Fibroblast of skin of abdomen (primary cell): ENCODE measurements at places on chromosomes 7 and 10.

DNA sequence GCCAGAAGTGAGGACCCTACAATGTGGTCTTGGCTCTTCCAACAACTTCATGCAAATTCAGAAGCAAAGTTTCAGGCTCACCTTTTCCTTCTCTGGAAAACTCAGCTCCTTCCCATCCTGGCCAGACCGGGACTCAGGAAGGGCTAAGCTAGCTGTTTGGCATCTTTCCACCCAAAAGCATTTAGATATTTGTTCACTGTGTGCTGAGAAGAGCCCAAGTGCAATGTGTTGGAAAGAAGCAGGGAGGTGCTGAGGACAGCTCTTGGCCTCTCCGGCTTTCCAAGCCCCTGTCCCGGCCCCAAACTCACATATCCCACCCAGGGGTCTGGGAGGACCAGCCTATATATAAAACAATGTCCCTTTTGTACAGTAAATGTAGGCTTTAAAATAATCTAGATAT is 44.5 kb downstream of the MKI67 start:
- DNase-seq = no peak

DNA sequence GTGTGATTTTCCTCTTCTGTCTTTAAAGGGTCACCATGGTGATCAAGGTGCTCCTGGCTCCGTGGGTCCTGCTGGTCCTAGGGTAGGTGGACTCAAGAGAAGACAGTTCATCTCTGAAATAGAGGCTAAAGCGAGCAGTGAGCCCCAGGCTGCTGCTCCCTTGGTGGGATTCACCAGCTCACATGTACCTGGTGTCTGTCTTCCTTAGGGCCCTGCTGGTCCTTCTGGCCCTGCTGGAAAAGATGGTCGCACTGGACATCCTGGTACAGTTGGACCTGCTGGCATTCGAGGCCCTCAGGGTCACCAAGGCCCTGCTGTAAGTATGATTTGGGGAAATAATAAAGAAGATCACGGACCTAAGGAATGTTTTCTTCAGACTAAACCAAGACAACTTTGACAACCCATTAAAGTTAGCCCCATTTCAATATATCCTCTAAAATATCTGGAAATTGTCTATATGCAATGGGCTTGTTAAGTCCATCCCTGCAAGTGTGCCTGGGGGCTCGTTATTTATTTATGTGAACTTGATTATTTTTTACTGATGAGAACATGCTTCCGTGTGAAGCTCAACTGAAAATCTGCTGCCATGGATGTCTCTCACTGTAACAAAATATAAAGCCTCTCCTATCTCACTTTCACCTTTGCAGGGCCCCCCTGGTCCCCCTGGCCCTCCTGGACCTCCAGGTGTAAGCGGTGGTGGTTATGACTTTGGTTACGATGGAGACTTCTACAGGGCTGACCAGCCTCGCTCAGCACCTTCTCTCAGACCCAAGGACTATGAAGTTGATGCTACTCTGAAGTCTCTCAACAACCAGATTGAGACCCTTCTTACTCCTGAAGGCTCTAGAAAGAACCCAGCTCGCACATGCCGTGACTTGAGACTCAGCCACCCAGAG is 32.5 kb downstream of the COL1A2 start:
- DNase-seq = peak; percentile 33

DNA sequence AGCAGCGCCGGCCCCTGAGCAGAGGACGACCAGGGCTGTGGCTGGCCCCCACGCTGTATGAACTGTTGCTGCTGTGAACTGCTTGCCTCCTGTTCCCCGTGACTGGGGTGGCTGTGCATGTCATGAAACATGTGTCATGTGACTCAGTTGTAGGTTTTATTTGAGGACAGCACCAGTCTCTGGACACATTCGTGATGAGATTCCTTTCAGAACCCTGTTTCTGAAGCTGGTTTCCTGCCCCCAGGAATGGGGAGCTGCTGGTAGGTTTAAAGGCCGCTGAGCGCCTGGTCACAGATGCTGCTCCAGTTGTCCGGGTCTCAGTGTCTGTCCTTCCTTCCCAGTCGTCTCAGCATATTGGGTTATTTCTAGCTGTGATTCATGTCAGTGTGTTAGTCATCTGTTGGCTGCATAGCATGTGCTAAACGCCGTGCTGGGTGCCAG is 79.1 kb upstream of the PPIF start:
- peak; percentile 58 for DNase-seq

DNA sequence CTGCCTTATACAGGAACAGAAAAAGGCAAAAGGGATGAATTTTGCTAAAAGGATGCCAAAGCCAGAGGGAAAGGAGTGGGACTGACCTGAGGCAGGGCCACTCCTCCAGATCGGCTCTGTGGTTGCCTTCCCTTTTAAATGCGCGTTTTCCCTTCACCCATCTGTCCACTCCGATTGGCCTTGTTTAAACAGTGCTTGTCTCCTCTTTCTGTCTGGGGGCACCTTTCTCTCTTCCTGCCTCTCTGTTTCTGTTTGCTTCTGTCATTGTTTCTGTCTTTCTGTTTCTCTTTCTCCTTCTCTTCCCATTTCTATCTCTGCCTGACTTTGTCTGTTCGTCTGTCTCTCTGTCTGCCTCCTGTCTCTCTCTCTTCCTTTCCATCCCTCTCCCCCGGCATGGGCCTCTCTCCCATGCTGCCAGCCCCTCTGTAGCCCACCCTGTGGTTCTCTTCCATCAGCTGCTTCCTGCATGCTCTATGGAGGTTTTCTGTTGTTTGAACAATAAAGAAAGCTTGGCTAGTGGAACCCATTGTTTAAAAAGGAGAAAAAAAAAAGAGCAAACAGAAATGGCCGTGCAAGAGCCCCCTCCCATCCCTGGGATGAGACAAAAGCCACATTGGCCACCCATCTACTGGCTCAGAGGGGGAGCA is 29.5 kb upstream of the HSPB1 start:
- no peak for DNase-seq

DNA sequence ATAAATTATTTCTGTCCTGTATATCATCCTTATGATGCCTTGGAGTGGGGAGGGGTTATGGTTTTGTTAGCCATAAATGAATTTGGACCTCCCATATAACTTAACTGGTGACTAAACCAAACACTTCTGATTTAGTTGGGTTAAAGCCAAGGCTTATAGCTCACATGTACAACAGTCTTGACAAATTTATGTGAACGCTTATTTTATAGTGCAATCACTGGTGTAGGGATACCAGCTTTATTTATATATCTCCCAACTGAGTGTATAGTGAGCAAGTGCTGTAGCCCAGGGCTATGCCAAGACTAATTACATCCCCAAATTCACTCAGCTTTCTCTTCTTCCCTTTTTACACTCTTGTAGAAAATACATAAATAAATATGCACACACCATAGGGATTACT is 956.2 kb downstream of the SORCS3 start:
- peak; percentile 9 for DNase-seq

- peak; percentile 71 for DNase-seq
Measured at GRCh38 chr10:32149252-32149955, 93.2 kb upstream of the KIF5B start.

DNA sequence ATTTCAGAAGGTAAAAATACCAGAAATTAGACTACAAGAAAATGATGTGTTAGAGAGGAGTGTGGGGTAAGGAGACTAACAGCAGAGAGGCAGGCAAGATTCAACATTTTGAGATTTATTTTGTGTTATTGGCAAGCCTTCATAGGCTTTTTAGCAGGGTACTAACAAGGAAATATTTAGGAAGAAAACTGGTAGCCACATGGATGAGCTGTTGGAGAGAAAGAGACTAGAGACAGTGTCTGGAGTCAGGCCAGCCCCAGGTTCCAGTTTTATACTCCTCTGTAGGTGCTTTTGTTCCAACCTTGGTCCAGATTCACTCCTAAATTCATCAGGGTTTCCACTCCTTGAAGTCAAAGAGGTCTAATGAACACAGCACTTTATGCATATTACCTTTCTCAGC is 41.1 kb downstream of the GPRIN2 start:
- DNase-seq = no peak

- DNase-seq = peak; percentile 24
Measured at GRCh38 chr7:51376420-51377092, 59.9 kb upstream of the COBL start.

DNA sequence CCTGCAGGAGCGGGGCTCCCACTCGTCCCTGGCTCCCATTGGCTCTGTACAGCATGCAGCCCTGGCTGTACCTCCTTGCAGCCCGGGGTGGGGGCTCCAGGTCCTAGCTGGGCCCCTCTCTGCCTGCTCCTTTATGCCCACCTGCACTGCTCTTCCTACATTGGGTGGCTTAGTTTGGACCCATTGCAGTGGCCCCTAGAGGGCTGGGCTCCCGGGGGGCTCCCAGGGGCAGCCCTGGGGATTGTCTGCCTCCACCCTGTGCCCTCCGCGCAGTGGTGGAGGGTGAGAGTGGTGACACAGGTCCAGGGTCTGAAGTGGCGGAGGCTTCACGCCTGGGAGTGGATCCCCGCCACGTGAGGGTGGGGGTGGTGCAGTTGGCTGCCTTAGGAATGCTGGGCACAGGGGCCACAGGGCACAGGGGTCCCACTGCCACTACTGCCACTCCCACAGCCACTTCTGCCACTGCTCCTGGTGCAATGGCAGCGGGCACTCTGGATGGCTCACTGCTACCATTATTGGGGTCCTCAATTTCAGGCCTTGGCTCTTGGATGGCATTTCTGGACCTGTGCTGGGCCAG is 177.1 kb downstream of the ARL4A start:
- DNase-seq = no peak

- peak; percentile 57 for DNase-seq
Measured at GRCh38 chr7:104971290-104972071, 42.5 kb upstream of the KMT2E start.

- DNase-seq = peak; percentile 37
Measured at GRCh38 chr7:133633055-133633454, 380.2 kb downstream of the EXOC4 start.

- peak; percentile 7 for DNase-seq
Measured at GRCh38 chr10:125201108-125201524, 40.8 kb upstream of the CTBP2 start.

DNA sequence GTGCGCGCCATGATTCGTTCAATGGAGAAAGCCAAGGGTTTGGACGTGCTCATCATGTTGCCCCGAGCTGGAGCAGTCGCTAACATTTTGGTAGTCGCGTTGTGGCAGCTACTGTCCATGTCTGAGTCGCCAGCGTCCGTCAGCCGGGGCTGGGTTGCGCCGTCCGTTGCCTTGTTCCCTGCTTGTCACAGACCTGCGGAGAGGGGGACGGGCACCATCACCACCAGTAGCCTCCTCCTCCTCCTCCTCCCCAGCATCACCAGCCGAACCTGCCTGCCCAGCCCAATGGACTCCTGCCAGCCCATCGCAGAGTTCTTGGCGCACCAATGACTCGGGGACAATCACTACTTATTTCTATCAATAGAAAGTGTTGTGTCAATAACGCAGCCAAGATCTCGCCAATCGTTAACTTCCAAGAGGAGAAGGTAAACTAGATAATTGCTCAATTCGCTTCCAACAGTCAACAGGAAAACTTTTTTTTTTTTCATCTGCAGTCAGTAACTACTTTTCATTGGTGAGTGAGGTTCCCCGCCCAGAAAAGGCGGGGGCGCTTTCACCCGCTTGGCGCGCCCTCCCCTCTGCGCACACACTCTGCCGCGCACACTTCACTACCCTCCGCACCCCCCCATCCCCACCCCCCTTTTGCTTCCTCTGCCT is at the start of gene FEZF1:
FEZF1 (minus strand) TSS at position 432 of the 657 bp plus-strand sequence; CDS start at position 119, 313 bp downstream.
- DNase-seq = no peak

GRCh38 chr7:108810756-108811385 is 241.2 kb downstream of the DNAJB9 start:
- DNase-seq = no peak

GRCh38 chr10:48378675-48379074 is 72.2 kb downstream of the MAPK8 start:
- no peak for DNase-seq

DNA sequence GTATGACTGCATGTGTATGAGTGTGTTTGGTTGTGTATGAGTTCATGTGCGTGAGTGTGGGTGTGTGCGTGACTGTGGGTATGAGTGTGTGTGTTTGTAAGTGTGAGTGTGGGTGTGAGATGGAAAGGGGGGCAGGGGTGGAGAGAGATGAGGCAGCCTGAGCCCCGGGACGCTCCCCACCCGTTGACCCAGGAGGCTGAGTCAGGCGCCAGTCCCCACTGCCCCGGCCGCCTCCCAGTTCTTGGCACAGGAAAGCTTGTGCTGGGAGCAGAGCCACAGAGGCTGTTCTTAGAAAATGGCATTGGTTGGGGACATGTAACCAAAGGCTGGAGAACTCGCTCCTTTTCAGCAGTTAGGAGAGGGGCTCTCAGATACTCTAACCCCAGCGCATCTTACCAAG is 27.8 kb upstream of the NUB1 start:
- DNase-seq = no peak
